ENCODE measurements at places on chromosomes 7 and 10.
A peak's percentile ranks its signal among the peaks of the same experiment; 100 is the strongest.

- no peak overlapping the region for H3K27ac ChIP-seq
- no peak overlapping the region for H3K4me3 ChIP-seq
- H3K27me3 ChIP-seq: no peaks in the 10 kb centered on the region
- H3K4me1 ChIP-seq: no peaks in the 10 kb centered on the region
- H3K36me3 ChIP-seq: no peaks in the 10 kb centered on the region
- DNase-seq: no peak
These were observed 38.3 kb downstream of the FRMPD2 start for GRCh38 chr10:48236199-48236621.

DNA sequence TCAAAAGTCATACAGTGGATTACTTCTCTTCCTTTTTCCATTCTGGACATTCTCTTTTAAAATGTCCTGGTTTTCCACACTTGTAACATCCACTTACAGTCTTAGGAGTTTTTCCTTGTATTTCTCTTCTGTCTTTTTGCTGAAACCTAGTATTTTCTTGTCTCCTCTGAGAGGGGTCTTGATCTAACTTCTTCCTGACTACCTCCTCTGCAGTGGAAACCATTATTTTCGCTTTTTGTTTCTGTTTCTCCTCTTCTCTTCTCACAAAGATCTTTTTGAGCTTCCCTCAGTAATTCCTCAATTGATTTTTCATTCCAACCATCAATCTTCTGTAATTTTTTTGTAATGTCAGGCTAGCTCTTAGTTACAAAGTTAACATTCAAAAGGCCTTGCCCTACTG lies 23.7 kb upstream of the ELOVL3 start:
- H3K4me3 ChIP-seq: no peak overlapping the region
- no peak overlapping the region for H3K27ac ChIP-seq
- DNase-seq: no peak
- H3K36me3 ChIP-seq: no peaks in the 10 kb centered on the region
- no peaks in the 10 kb centered on the region for H3K27me3 ChIP-seq
- H3K4me1 ChIP-seq: no peaks in the 10 kb centered on the region

DNA sequence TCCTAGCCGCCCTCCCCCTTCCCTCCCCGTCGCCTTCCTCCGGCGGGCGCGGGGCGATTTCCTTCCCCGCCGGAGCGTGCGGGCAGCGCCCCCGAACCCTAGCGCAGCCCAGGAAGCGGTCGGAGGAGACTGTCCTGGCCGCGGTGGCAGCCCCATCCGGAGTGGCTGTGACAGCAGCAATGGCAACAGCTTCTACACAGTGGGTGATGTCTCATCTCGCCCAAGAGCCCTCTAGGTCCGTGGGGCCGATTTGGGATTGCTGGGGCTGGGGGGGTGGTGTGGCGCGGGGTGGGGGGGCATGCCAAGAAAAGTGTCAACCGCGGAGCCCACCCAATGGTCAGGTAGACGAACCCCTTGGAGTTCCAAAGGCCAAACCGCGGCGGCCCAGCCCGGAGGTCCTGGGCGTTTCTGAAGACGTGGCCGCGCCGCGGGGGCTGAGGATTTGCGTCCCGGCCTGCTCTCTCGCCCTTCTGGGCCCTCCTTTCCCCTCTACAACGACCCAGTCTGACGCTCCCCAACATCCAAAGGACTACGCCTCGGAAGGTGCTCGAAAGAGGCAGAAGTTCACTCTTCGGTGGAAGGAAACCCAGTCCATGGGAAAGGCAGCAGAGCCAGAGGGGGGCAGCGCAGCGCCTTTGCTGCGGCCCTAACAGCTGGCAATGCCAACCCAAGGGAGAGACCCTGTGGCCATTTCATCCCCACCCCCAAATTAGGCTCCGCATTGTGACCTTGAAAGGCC lies 603 bp upstream of the TWIST1 start:
- peak; percentile 14 for DNase-seq
- H3K4me1 ChIP-seq: no peaks in the 10 kb centered on the region

DNA sequence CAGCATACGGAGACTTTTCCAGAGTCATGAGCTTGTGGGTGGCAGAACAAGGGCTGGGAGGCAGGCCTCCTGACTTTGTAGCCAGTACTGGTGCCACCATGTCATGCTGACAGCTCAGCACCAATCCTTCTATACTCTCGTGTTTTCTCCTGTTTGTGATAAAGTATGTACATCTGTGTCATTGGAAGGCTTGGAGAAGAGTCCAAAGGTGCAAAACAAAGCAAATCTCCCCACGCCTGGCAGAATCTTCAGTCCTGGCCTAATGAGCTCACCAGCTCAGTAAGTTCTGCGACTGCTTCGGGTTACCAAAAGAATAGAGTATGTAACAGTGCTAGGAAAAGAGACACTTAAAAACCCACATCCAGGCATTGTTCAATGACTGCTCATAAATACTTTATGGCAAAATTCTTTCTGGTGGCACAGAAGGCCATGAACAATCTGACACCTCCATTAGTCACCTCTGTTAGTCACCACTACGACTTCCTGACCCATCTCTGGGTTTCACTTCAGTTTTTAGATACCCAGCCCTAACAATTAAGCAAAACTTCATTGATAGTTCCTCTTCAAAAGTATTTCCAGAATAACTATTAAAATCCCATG lies 24.5 kb downstream of the STEAP1 start:
- DNase-seq: no peak
- no peak overlapping the region for H3K27ac ChIP-seq
- H3K27me3 ChIP-seq: no peaks in the 10 kb centered on the region
- H3K36me3 ChIP-seq: no peaks in the 10 kb centered on the region
- no peak overlapping the region for H3K4me3 ChIP-seq
